ENCODE measurements at places on chromosomes 1 and 21. TPM values are rescaled to one million over a fixed set of nuclear protein-coding genes. Genes with fewer than 3 reads are reported as not detected.

DNA sequence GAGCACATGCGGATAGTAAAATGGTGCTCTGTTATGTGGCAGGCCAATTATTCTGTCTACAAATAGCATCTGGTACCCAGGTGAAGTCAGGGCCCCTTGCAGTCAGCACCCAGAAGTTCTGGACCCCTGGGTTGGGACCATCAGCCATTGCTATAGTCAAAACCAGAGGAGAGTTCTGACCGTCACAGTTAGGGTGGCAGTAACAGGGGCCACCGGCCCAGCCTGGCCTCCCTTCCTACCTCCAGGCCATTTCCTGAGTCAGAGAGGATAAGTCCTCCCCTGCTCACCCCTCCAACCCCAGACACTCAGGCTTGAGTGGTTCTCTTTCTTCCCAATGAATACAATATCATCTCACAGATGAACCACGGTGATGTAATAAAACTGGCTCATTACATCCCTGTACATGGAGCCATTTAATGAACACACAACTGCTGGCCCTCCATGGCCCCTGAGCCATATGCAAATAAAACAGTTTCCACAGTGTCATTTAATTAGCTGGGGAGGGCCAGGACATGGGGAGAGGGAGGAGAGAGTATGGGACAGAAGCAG lies 673.6 kb downstream of the MATN1 start:
- DNase-seq: no peak
- no peaks in the 10 kb centered on the region for H3K36me3 ChIP-seq
- H3K27me3 ChIP-seq: no peaks in the 10 kb centered on the region
- H3K4me3 ChIP-seq: no peak overlapping the region

- H3K27ac ChIP-seq: no peak overlapping the region
- H3K36me3 ChIP-seq: no peaks in the 10 kb centered on the region
- no peak for DNase-seq
- no peaks in the 10 kb centered on the region for H3K27me3 ChIP-seq
- H3K4me3 ChIP-seq: no peak overlapping the region
These were observed 118.3 kb downstream of the TGFB2 start for GRCh38 chr1:218463194-218464156.

- peak; percentile 16 for DNase-seq
- H3K27me3 ChIP-seq: no peaks in the 10 kb centered on the region
- peak overlapping the region; percentile 2 for H3K4me3 ChIP-seq
- peaks cover 21% of the 10 kb centered on the region for H3K4me1 ChIP-seq
- H3K27ac ChIP-seq: peak overlapping the region; percentile 99
These were observed 569 bp upstream of the WARS2 start for GRCh38 chr1:119141020-119141424.

Gene IGSF21
- total RNA-seq: 0.33 TPM

Gene GSTM5
- not detected for total RNA-seq

- H3K4me3 ChIP-seq: no peak overlapping the region
- no peaks in the 10 kb centered on the region for H3K36me3 ChIP-seq
- H3K27ac ChIP-seq: no peak overlapping the region
These were observed 51.5 kb downstream of the MIGA1 start for GRCh38 chr1:77830946-77831345.

- H3K4me3 ChIP-seq: no peak overlapping the region
- no peak overlapping the region for H3K27ac ChIP-seq
- no peaks in the 10 kb centered on the region for H3K27me3 ChIP-seq
- H3K36me3 ChIP-seq: no peaks in the 10 kb centered on the region
These were observed 16.0 kb upstream of the OLIG1 start for GRCh38 chr21:33053951-33054350.

Gene TRIM17
- total RNA-seq: not detected

- H3K4me1 ChIP-seq: no peaks in the 10 kb centered on the region
- H3K4me3 ChIP-seq: no peak overlapping the region
- H3K36me3 ChIP-seq: no peaks in the 10 kb centered on the region
- no peaks in the 10 kb centered on the region for H3K27me3 ChIP-seq
- DNase-seq: no peak
These were observed 190.6 kb downstream of the KIF26B start for GRCh38 chr1:245345191-245345884.

- H3K4me3 ChIP-seq: no peak overlapping the region
- H3K27me3 ChIP-seq: no peaks in the 10 kb centered on the region
- DNase-seq: no peak
- H3K27ac ChIP-seq: peak overlapping the region; percentile 26
- H3K4me1 ChIP-seq: no peaks in the 10 kb centered on the region
These were observed 172.0 kb upstream of the CAMK1G start for GRCh38 chr1:209411491-209411929.

DNA sequence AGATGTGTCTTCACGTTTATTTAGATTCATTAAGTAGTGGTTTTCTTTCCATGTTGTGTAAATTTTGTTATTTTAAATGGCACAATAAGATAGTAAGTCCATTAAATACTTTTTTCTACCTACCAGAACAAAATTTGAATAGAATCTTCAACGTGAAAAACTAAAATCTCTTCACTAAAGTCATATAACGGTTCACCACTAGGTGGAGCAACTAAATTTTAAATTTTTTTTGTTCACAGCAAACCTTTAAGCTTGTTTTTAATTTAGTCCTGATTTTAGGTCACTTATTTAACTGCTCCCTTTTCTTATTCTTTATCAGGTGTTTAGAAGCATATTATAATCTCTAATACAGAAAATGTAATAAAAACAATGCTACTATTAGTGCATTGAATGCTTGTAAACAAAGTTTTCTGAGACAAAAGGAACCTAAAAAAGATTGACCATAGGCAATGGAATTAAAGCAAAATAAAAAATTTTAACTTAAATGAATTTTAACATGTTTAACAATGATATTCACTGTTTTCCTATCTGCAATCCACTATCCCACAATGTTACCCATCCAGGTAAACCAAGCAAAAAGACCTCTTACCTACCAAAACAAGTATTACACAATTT lies 28.3 kb upstream of the PKN2 start:
- H3K27me3 ChIP-seq: no peaks in the 10 kb centered on the region
- H3K4me3 ChIP-seq: no peak overlapping the region
- no peak for DNase-seq
- H3K27ac ChIP-seq: no peak overlapping the region
- no peaks in the 10 kb centered on the region for H3K4me1 ChIP-seq

All from body of pancreas (tissue), 4 donors.